Pancreas (tissue), 10 donors: ENCODE measurements at places on chromosomes 6 and 20.

GRCh38 chr20:48052475-48052835 lies 267.2 kb upstream of the SULF2 start:
- DNase-seq = no peak

DNA sequence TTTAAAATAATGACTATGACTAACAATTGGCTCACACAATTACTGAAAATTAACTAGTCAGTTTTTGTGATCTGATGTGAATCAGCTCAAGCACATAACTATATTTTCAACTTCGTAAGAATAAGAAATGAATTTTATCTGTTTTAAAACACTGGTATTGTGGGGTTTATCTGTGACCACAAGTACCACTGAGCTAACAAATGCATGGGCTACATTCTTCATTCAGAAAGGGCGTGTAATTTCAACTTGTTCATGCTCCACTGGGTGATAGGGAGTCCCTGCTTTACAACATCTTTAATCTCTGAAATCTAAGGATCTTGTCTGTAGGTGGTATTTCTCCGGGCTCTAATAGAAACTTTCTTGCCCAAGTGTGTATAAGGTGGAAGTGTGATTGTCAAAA lies 1311.5 kb upstream of the GJE1 start:
- DNase-seq = no peak

GRCh38 chr20:58277578-58278472 lies 31.7 kb upstream of the RAB22A start:
- no peak for DNase-seq

DNA sequence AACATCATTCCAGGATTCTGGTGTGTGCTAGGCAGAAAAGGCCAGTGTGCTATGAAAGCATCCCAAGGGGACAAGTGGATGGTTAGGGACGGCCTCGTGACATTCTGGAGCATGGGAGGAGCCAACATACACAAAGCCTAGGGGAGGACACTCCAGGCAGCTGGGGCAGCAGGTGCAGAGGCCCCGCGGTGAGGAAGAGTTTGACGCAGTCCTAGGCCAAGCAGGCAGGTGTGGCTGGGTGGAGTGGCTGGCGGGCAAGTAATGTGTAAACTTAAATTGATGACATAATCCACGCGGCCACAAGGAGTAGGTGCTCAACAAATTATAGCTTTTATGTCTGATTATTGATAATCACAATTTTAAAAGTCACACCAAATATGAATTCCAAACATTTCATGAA lies 93.6 kb downstream of the TMEM242 start:
- no peak for DNase-seq

DNA sequence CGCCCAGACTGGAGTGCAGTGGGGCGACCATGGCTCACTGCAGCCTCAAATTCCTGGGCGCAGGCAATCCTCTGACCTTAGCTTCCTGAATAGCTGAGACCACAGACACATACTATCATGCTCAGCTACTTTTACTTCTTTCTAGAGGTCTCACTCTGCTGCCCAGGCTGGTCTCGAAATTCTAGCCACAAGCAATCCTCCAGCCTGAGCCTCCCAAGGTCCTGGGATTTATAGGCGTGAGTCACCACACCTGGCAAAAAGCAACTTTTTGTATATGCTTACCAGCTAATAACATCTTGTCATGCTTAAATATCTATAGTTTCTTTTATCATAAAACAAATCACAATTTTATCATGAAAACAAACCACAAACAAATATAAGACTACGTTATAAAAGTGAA lies 23.0 kb downstream of the RNASET2 start:
- no peak for DNase-seq

DNA sequence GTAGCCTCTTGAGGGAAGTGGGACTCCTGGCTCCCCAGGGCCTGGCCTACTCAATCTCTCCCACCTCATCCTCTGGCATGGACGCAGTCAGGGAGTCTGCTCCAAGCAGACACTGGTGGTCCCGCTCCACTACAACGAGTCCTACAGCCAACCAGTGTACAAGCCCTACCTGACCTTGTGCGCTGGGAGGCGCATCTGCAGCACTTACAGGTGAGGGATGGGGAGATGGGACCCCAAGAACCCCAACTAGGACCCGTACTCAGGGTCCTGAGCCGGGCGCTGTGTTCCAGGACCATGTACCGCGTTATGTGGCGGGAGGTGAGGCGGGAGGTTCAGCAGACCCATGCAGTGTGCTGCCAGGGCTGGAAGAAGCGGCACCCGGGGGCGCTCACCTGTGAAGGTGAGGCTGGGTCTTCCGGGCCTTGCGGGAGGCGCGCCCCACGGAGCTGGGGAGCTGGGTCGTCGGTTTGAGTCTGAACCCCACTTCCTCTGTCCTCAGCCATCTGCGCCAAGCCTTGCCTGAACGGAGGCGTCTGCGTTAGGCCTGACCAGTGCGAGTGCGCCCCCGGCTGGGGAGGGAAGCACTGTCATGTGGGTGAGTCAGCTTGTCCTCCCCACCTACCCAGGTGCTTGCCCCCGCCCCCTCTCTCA lies 2.1 kb downstream of the EGFL8 start:
- DNase-seq = no peak

GRCh38 chr20:64056889-64057627 lies 5.9 kb upstream of the TCEA2 start:
- DNase-seq = no peak

GRCh38 chr20:34110025-34110744 lies 1.9 kb downstream of the EIF2S2 start:
- no peak for DNase-seq

- no peak for DNase-seq
Observed at GRCh38 chr6:99850841-99851240, 143.2 kb downstream of the MCHR2 start.

GRCh38 chr6:842141-842540 lies 149.2 kb upstream of the EXOC2 start:
- DNase-seq = no peak

- DNase-seq = no peak
Observed at GRCh38 chr6:106146852-106147351, 60.8 kb downstream of the PRDM1 start.

DNA sequence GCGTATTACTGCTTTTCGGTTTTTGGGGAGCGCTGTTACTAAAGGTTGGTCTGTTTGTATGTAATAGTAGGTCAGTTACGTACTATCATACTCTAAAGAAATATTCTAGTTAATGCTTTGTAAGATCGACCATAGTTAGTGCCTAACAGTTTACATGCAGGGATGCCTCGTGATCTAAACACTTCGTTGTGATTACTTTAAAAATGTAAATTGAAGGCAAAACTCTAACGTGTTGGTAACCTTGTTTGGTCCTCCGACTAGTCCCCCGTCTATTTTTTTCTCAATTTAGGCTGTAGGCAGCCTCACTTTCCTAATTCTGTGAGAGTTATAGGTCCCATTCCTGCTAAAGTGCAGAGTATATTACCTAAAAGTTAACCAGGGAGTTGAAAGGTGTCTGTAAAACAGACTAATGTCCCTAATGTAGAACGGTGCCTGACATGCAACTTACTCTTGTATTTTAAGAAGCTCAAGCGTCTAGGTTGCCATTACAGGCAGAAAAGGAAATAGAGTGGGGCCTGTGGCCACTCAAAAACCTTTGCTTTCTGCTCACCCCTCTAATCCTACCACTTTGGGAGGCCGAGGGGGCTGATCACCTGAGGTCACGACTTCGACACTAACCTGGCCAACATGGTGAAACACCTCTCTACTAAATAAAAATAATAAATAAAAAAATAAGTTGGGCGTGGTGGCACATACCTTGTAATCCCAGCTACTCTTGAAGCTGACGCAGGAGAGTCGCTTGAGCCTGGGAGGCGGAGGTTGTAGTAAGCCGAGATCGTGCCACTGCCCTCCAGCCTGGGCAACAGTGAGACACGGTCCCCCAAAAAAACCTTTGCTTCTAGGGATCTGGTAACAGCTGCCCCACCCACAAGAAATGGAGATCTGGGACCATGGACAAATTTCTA lies 37.8 kb downstream of the HFE start:
- DNase-seq = no peak

- DNase-seq = no peak
Observed at GRCh38 chr6:11331111-11331510, 98.6 kb upstream of the NEDD9 start.

- peak; percentile 2 for DNase-seq
Observed at GRCh38 chr20:57660181-57660921, 40.1 kb upstream of the ZBP1 start.

GRCh38 chr6:43724914-43725642 lies 37.5 kb upstream of the MRPS18A start:
- DNase-seq = peak; percentile 38

GRCh38 chr6:33075208-33075567 lies 602 bp upstream of the HLA-DPB1 start:
- no peak for DNase-seq

GRCh38 chr6:105019285-105019684 lies 62.4 kb downstream of the LIN28B start:
- no peak for DNase-seq

DNA sequence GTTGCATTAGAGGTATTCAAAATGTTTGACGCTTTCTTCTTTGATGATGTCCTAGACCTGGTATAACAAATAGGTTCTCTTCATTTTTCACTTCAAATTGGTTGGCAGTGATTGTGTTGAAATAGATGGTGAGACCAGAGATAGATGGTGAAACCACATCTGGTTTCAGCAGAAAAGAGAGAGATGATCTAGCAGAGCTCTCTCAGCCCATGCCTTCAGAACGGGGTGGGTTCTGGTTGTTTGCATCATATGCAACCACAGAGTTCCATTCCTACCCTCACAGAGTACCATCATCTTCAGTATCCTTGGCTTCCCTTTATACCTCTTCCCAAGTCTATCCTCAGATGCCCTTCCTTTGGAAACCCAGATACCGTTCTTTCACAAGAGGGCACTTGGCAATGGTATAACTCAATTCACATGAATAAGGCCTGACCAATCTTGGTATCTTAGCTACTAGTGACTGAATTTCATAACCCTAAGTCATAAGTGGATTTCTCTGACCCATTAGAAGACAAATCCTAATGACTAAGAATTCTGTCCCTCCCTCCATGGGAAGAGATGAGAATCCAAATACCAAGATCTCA lies 93.7 kb downstream of the UBE3D start:
- DNase-seq = no peak

DNA sequence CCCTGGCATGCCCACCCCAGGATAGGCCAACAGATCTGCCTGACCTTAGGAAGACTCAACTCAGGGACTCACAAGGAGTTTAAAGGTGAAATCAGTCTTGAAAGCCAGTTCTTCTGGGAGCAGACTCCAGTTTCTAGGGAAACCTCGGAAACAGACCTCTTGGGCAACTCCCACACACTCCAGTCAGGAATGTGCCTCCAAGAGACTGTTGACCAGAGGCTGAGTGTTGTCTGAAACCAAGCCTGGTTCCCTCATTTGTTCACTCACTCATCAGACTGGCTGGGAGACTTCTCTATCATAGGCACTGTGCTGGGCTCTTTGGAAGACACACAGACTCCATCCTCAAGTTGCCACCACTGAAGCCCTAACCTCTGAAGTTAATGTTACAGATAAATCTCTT lies 1.8 kb downstream of the TREM1 start:
- DNase-seq = no peak

DNA sequence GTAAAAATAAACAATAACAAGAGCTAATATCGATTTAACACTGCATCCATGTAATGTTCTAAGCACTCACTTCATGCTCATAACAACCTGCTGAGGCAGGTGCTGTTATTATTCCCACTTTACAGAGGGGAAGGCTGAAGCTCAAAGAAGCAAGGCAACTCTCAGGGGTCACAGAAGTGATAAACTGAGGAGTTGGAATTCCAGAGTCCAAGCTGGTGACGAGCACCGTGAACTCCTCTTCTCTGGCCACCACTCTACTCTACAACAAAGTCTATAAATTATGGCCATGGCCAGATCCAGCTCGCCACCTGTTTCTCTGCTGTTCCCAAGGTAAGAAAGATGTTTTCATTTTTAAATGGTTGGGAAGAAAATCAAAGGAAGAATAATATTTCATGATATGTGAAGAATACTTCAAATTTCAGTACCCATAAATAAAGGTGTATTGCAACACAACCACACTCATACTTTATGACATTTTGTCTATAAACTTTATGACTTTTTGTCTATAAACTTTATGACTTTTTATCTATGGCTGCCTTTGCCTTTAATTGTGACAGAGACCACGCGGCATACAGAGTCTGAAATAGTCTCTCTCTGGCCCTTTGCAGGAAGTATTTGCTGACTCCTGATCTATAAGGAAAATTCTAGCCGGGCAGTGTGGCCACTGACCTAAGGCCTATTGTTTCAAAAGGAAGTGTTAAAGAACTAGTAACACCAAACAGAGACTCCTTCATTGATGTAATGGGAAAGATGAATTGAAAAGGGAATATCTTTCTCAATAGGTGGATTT lies 113.2 kb upstream of the KCNG1 start:
- DNase-seq = no peak

- DNase-seq = no peak
Observed at GRCh38 chr6:83341765-83342164, 89.1 kb downstream of the ME1 start.

- DNase-seq = no peak
Observed at GRCh38 chr6:162245830-162246420, 481.6 kb downstream of the PRKN start.

DNA sequence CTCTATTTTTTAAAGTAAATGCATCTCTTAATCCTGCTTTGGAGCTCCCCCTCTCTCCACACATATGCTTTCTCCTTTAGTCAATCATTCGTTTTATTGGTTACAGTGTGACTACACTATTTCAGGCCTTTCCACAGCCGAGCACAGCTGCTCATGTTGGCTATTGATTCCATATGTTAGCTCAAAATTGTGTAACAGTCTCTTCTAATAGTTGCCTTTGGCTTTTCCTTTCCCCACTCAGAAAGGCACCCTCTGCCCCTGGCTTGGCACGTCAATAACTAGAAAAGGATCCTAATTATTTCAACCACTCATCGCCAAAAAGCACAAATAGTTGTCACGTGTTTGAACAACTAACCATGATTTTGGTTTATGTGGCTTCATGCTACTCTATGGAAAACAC lies 410.3 kb upstream of the SLC35B3 start:
- DNase-seq = no peak

GRCh38 chr20:43667341-43668132 lies 623 bp downstream of the MYBL2 start:
- peak; percentile 45 for DNase-seq

DNA sequence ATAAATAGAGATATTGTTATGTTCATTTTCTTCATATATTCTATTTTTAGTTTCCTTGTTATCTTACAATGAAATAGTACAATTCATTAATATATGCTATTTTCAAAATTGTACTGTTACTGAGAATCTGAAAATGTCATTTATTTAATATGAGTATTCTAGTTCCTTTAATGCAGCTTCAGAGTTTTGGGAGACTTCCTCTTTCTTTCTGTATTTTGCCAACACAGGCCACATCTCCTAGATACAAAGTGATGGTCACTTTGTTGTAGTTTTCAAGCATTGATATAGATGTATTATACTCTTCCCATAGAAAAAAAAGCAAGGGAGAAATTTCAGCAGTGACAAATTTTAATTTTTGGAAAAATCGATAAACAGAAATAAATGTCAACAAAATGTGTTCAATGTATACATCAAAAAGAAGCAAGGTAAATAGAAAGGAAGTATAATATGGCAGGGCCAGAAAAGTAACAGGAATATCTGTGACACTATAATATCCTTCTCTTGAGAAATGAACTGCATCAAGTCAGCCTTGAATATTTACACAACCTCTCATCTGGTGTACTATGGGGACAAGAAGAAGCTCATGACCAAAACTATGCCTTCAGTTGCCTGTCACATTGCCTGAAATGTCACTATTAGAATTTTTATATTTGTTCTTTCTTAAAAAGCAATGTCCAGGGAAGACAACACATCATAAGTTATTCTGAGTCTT lies 396.0 kb downstream of the TBC1D32 start:
- DNase-seq = no peak

GRCh38 chr6:106973018-106973835 lies 1.3 kb downstream of the CD24 start:
- peak; percentile 81 for DNase-seq

GRCh38 chr20:38173237-38174156 lies 8.4 kb upstream of the TGM2 start:
- peak; percentile 49 for DNase-seq
